ENCODE measurements at places on chromosomes 4 and X.

DNA sequence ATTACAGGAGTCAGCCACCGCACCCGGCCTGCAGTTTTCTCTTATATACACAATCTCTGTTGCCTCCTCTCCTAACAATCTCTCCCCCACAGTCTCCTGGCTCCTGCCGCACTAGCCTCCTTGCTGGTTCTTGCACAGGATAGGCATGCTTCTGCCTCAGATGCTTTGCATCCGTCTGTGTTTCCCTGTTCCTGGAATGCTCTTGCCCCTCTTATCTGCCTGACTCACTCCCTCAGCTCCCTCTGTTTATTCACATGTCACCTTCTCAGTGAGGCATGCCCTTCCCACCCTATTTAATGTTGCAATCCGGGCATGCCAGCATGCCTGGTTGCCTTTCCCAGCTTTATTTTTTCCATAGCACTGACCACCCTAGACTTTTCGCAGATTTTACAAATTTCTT is 161.9 kb downstream of the PHF8 start:
- DNase-seq: no peak

- DNase-seq: peak; percentile 21
Measured at GRCh38 chrX:102154218-102154860, 1.4 kb downstream of the BEX5 start.

DNA sequence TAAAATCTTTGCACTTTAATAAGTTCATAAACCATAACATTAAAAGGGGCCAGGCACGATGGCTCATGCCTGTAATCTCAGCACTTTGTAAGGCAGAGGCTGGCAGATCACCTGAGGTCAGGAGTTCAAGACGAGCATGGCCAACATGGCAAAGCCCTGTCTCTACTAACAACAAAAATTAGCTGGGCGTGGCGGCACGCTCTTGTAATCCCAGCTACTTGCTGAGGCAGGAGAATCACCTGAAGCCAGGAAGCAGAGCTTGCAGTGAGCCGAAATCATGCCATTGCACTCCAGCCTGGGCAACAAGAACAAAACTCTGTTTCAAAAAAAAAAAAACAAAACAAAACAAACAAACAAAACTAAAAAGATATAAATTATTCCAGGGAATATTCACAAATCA is 595.2 kb upstream of the LCORL start:
- DNase-seq: no peak

- no peak for DNase-seq
Measured at GRCh38 chr4:109870061-109870460, 22.2 kb downstream of the LRIT3 start.

DNA sequence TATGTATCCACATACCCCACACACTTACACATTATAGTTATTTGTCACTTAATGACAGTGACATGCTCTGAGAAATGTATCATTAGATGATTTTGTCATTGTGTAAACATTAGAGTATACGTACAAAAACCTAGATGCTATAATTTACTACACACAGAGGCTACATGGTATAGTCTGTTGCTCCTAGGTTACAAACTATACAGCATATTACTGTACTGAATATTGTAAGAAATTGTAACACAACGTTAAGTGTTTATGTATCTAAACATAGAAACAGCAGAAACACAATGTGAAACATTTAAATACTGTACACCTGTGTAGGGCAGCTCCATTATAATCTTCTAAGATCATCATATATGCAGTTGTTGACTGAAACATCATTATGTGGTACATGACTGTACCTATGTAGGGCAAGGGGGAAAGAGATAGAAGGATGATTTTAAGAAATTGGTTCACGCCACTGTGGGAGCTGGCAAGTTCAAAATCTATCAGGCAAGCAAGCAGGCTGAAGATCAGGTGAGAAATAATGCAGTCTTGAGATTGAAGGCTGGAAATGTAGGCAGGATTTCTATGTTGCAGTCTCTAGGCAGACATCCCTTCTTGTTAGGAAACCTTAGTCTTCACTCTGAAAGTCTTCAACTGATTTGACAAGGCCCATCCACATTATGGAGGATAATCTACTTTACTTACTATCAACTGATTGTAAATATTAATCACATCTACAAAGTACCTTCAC is 78.0 kb upstream of the CPEB2 start:
- peak; percentile 15 for DNase-seq

- no peak for DNase-seq
Measured at GRCh38 chr4:182289809-182290208, 46.6 kb downstream of the TENM3 start.

DNA sequence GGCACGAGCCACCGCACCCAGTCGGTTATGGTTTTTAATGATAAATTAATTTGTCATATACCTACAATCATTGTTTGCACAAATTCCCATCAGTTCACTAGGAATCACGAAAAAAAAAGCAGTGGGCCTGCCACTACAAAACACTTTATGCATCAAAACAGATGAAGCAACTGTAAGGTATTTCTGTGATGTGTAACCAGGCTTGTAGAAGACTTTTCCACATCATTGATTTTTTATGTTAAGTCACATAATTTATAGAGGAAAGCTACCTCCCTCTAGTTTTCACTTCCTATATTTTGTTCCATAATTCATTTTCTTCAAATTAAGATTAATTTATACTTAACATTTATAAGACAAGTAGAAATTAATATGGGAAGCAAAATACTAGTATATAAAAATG is 6.7 kb upstream of the FAM200B start:
- DNase-seq: no peak

DNA sequence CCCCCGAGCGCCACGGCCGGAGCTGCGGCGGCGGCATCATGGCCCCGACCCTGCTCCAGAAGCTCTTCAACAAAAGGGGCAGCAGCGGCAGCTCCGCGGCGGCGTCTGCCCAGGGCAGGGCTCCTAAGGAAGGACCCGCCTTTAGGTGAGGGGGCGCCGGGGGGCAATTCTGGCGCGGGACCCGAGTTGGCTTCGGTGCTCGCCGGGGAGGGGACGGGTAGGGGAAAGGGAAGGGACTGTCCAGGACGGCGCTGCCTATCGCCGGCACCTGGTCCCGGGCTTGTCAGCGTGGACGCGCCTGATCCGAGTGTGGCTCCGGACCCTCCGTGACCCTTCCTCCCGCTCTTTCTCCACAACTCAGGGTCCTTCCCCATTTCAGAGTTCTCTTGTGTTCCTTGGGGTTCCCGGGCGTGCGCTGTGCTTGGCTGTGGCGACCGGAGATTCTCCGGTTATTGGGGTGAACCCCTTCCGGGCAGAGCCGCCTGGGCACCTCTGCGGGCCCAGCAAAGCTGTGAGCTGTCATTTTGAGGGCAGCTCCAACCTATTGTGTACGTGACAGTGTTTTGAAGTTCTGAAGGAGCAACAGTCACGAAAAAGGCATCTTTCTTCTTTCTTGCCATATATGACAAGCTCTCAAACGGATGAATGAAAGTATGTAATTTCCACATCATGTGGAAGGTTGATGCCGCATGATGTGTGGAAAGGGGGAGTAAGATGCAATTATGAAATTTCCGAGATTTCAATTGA is 522 bp downstream of the FNIP2 start:
- DNase-seq: peak; percentile 59

DNA sequence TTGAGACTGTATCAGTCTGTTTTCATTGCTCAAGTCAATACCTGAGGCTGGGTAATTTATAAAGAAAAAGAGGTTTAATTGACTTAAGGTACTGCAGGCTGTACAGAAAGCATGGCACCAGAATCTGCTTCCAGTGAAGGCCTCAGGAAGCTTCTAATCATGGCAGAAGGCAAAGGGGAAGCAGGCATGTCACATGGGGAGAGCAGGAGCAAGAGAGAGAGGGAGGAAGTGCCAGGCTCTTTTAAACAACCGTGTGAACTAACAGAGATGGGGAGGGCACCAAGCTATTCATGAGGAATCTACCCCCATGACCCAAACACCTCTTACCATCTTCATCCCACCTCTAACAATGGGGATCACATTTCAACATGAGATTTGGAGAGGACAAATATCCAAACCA is 7.2 kb upstream of the TMEM131L start:
- DNase-seq: no peak

All from activated naive CD4-positive, alpha-beta T cell treated with anti-CD3 and anti-CD28 coated beads for 36 hours (primary cell).